ENCODE measurements at places on chromosomes 6 and 20.

- DNase-seq, result peak; percentile 37
Observed at GRCh38 chr20:4637081-4637797, 84.5 kb upstream of the PRND start.

- no peak for DNase-seq
Observed at GRCh38 chr6:42009844-42010184, 40.5 kb upstream of the TAF8 start.

GRCh38 chr6:24910961-24911725, 24.6 kb downstream of the RIPOR2 start:
- DNase-seq, result peak; percentile 40

- DNase-seq, result peak; percentile 78
Observed at GRCh38 chr20:4136078-4136966, 121.0 kb upstream of the RNF24 start.

DNA sequence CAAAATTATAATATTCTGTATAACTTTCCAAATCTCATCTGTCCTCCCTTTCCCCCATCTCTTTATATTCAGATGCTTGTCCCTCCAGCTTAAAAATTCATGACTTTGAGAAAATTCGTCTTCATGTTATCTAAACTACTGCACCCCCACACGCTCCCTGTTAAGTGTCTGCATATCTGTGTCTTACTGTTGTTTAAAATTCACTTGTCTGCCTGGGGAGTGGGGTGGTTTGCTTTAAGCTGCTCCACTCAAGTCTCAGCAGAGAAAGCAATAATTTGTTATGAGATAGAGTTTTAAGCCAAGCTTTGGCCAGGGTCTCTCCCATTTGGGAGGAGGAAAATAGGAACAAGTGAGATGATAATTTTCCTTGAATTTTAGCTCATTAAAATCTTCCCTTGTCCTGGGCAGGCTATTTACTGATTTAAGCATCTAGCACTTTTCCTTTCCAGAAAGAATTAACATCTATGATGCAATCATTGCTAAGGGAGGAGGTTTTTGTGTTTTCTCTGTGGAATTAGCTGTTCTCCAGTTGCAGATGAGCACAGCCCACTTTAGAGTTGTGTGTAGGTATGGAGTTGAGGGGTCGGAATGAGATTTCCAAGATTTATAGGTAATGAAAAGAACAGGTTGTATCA, 36.8 kb downstream of the MTHFD1L start:
- DNase-seq, result peak; percentile 62
